ENCODE measurements at places on chromosomes 3 and 15.

DNA sequence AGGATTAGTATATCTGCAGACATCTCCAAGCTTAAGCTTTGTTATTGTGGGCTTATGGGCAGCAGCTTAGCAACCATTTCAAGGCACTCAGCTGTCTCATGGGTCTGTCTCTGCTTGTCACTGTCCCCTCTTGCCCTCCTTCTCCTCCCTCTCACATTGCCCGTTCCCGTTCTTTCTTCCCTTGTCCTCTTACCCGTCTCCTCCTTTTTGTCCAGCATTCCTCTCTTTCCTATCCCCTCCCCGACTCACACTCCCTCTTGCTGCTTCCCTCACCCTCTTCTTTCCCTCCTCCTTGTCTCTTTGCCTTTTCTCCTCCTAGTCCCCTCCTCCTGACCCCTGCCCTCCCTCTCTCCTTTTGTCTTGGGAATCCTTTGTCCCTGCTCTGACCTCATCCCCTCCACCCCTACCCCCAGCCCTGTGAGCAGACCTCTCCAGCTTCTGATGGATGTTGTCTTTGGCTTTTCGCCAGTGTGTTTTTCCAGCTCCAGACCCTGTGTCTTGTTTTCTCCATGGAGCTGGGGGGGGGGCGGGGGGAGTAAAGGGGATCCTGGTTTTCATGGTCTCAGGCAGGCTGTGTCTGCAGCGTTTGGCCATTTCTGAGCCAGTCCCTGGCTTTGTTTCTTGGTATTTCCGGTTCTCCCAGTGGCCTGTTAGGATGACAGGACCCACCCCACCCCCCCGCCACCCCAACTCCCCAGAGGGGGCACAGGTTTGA is 47.9 kb upstream of the TRAK1 start:
- DNase-seq, result no peak

DNA sequence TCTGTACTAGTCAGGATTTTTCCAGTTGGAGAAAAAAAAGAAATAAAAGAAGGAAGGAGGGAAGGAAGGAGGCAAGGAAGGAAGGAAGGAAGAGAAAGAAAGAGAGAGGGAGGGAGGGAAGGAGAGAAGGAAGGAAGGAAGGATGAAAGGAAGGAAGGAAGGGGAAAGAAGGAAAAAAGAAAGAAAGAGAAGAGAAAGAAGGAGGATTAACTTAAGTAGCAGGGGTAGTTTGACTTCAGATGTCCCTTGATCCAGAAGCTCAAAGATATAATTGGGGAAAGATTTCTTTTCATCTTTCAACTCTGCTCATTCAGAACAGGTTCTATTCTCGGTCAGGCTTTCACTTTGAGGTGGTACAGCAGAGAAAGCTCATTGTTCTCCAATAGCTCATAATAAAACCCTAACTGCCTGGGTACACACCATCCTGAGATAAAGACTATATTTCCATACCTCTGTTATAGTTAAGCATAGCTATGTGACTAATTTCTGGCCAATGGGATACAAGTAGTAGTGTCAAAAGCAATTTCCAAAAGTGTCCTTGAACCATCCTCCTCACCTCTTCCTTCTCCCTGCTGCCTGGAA is 23.5 kb upstream of the STT3B start:
- DNase-seq, result no peak

DNA sequence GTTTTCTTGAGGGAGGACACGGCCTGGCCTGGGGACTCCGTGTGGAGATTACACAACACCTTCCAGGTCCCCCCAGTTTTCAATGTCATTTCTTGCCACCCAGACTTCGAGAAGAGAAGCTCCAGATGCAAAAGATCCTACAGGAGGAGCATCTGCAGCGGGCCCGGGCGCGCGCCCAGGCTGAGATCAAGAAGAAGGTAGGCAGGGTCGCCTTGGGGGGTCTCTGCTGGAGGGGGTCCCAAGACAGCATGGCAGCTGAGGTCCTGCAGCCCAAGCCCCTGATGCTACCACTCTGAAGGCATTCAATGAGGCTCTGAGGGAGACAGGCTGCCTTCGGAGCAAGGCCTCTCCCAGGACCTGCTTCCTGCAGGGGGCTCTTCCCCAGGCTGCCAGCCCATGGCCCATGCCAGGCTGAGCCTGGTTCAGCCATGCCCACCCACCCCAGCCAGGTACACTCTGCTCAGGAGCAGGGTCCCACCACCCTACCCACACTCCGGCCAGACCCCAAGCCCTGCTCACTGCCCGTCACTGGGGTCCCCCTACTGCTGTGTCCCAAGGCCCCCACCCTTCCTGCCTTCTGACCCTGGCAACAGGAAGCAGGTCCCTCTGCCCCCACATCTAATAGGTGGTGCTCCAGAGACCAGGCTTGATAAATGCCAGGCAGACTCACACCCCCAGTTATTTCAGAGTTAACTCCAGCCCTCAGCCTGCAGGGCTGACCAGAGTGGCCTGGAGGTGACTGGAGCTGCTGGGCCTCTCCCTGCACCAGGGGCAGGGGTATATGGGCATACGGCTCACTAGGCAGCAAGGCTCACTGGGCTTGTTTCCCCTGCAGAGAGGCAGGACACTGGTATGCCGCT is 40.0 kb downstream of the ZXDC start:
- DNase-seq, result no peak

DNA sequence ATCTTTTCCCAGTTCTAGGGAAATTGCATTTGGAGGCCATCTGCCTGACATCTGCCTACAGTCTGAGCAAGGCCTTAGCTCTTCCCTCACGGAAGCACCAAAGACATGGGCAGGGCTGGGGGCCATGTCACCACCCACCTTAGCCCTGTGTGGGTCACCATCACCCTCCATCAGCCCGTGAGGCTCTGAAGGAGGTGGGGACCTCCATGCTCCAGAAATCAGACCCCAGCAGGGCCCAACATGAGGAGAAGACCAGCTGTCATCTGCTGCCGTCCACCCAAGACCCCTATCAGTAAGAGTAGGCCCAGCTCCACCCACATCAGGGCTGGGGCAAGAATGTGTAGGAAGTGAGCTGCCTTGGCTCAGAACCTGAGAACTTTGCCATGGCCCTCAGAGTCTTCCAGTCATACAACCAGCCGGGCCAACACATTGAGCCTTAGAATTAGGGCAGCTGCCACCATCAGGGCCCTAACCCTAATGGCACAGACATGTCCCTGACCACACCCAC is 1.9 kb downstream of the TMIE start:
- DNase-seq, result no peak

GRCh38 chr3:139522421-139522820 is 17.1 kb downstream of the RBP1 start:
- no peak for DNase-seq

DNA sequence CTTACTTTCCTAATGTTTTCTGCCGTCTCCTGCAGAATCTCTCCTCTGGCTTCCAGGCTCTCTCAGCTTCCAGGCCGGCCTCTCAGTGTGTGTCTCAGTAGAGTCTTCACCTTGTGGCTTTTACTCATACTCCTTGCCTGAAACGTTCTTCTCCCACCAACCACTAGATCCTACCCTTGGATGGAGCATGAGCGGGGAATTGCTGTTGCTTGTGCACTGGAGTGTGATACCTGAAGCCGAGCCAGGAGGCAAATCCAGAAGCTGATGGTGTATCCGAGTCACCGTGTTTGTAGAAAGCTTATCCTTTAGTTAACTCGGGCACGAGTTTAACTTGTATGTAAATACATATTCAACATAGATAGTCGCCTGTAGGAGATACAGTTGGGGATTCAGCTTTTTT is 285.0 kb upstream of the C2CD4B start:
- DNase-seq, result no peak

DNA sequence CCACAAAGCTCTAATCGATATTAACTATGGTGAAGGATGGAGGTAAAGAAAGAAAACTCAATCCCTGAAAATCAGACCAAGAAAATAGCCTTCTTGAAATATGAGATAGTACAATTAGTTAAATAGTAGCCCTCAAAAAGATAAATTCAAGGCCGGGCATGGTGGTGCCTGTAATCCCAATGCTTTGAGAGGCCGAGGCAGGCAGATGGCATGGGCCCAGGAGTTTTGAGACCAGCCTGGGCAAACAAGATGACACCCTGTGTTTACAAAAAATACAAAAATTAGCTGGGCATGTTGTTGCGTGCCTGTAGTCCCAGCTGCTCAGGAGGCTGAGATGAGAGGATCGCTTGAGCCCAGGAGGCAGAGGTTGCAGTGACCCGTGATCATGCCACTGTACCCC is 31.6 kb upstream of the CEP152 start:
- no peak for DNase-seq

GRCh38 chr3:129606636-129607390 is at the start of gene PLXND1:
Gene PLXND1 (minus strand): TSS chr3:129606676. CDS start chr3:129606639, 37 bp downstream.
- peak; percentile 19 for DNase-seq

GRCh38 chr3:94862703-94863102 is 799.8 kb downstream of the NSUN3 start:
- DNase-seq, result no peak

GRCh38 chr3:153911116-153911515 is 210.1 kb upstream of the ARHGEF26 start:
- no peak for DNase-seq

- no peak for DNase-seq
These were observed 871.9 kb downstream of the GBE1 start for GRCh38 chr3:80889535-80889934.

DNA sequence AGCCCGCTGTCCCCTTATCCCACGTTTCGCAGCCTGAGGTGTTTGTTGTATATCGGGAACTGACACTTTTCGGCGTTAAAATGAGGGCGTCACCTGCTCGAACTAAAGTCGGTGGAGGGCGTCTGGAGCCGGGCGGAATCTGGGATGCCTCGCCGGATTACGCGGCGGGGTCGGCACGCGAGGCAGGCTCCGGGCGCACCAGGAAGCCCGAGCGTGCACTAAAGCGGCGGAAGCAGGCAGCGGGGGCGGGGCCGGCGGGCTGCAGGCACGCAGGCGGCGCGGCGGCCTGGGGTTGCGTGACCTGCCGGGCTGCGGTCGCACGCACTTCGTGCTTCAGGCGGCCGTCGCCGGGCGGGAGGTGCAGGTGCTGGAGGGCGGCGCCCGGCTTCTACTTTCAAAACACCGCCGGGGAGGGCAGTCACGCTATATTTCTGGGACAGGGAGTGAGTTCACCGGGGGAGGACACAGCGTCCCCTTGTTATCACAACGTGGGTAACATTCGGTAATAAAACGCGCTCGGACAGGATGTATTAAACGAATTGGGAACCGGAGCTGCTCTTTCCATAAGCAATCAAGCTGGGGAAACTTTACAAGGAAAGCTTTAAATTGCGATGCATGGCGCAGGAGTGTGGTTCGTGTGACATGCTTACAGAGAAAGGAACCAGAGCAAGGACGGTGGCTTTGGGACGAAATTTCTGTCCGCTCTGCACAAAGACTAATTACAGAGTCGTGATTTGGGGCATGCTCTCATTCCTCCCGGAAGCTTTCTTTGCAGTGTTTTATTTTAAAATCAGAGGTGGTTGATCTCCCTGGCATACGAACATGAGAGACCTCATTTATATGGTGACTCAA is 9.1 kb upstream of the LEKR1 start:
- DNase-seq, result peak; percentile 81

- DNase-seq, result no peak
These were observed 22.7 kb downstream of the DHX30 start for GRCh38 chr3:47825590-47825989.

DNA sequence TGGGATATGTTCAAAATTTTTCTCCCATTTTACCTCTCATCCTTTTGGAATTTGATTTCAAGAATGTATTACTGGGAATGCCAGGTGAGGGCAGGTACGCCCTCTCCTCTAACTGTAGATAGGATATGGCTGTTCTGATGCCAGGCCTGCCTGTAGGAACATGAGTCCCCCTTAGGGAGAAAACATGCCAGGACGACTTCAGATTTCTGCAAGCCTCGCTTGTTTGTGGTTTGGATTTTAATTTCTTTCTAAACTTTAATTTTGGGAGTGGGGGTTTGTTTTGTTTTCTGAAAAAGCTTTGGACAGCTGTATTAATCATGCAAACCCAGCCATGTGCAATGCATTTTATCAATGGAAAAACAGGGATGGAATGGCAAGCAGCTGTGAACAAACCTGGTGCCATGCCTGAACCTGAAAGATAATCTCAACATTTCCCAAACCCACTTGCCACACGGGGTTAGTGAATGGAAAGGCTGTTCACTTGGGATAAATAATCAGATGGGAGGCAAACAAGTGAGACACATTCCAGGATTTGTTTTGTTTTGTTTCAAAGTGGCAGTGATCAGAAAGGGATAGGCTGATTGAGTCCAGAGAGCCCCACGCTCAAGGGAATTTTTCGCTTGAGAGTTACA is 207.6 kb downstream of the GAP43 start:
- no peak for DNase-seq

- DNase-seq, result no peak
These were observed 329.8 kb upstream of the NAALADL2 start for GRCh38 chr3:174529298-174529697.

DNA sequence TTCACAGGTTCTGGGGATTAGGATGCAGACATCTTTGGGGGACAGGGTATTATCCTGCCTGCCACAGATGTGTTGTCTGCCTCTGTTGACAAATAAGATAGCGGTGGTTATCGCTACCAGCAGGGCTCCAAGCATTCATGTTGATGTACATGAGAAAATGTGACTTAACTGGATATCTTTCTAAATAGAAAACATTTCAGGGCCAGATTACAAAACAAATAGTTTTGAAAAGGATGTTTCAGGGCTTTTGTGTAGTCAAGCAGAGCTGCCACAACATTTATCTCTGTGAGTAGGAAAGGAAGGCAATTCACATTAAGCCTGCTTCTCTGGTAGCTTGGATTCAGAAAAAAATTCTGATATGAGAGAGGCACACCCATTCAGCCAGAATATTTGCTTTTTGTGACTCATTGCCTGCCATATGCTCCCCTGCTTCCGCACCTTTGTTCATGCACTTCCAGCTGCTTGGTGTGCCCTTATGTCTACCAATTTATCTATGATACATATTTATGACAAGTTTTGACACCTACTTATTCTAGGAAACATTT is 22.8 kb downstream of the PLS1 start:
- DNase-seq, result no peak

- no peak for DNase-seq
These were observed 768 bp upstream of the SEMA5B start for GRCh38 chr3:123028233-123028828.

GRCh38 chr3:101853982-101854381 is 4.7 kb downstream of the NFKBIZ start:
- DNase-seq, result no peak

GRCh38 chr3:23078735-23079134 is 124.4 kb upstream of the UBE2E2 start:
- no peak for DNase-seq

DNA sequence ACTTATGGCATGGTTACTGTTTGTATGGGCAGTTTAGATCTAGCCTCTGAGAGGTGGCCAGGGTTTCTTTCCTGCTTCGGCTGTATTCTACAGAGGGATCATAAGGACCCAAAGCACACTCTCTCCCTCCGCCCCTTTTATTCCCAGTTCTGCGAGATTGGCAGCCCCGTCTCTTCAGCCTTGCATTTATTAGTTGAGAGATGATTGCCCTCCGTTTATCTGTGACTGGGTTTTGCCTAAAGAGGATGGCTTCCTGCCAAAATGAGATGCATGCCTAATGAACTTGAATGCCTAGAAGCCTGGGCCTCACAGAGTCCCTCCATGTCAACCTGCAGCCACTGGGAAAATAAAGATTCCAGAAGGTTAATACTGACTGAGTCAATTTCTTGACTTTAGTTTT is 97.1 kb upstream of the CHL1 start:
- DNase-seq, result no peak

Measured in stimulated activated CD4-positive, alpha-beta T cell treated with anti-CD3 and anti-CD28 coated beads, Interleukin-1b, Interleukin-23, amount 100 ng/mL, for 24 hours (primary cell).